ENCODE measurements at places on chromosomes 1 and 21.

GRCh38 chr1:162248854-162249535 is 127.7 kb downstream of the SPATA46 start:
- DNase-seq, result peak; percentile 15

GRCh38 chr1:157156058-157156541 is 17.9 kb upstream of the ETV3 start:
- DNase-seq, result peak; percentile 49

GRCh38 chr1:161420763-161421455 is 53.2 kb upstream of the CFAP126 start:
- no peak for DNase-seq

- no peak for DNase-seq
Measured at GRCh38 chr1:32144033-32144432, 35.4 kb upstream of the TXLNA start.

GRCh38 chr21:35019631-35020032 is 29.5 kb downstream of the RUNX1 start:
- no peak for DNase-seq

- peak; percentile 5 for DNase-seq
Measured at GRCh38 chr1:86573763-86574484, 27.0 kb downstream of the CLCA4 start.

DNA sequence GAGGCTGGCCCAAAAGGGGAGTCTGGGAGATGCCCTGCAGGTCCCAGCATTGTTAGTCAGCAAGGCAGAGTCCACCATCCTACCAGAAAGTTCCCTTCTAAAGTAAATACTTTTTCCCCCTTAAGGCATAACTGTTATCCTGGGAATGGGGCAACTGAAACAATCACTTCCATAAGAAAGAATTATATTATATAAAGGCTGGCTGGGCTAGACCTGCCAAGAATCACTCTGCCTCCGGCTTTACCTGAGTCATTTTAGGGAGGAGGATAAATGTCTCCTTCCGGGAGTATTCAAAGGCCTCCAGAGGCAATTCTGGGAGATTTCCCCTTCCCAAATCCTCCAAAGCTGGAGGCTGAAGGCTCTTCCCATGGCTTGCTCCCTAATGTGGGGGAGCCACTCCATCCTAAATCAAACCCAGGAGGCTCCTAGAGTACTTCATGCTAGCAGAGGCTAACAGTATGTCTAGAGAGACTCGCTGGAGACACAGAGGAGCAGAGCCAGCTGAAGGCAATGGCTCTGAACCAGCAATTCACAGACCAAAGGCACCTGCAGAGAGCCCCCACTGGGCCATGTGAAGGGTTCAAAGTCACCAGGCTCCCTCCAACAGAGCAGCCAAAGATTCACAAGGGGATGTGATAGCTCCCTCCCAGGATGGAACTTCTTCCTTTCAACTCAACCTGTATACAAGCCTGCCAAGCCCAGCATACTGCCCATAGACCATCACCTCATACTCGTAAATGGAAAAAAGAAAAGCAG is 116.0 kb downstream of the ASTN1 start:
- DNase-seq, result no peak
